ENCODE measurements at places on chromosomes 12 and 14. TPM values are rescaled to one million over a fixed set of nuclear protein-coding genes. Genes with fewer than 3 reads are reported as not detected.
A peak's percentile ranks its signal among the peaks of the same experiment; 100 is the strongest.

Gene TAS2R20
- total RNA-seq = 3.4 TPM

Gene NDRG2
- 9.5 TPM for total RNA-seq

GRCh38 chr12:13022851-13023271 is 21.3 kb upstream of the FAM234B start:
- H3K27me3 ChIP-seq = no peaks in the 10 kb centered on the region
- H3K4me3 ChIP-seq = no peak overlapping the region
- no peaks in the 10 kb centered on the region for H3K36me3 ChIP-seq
- no peak overlapping the region for H3K27ac ChIP-seq
- DNase-seq = no peak
- no peaks in the 10 kb centered on the region for H3K4me1 ChIP-seq

DNA sequence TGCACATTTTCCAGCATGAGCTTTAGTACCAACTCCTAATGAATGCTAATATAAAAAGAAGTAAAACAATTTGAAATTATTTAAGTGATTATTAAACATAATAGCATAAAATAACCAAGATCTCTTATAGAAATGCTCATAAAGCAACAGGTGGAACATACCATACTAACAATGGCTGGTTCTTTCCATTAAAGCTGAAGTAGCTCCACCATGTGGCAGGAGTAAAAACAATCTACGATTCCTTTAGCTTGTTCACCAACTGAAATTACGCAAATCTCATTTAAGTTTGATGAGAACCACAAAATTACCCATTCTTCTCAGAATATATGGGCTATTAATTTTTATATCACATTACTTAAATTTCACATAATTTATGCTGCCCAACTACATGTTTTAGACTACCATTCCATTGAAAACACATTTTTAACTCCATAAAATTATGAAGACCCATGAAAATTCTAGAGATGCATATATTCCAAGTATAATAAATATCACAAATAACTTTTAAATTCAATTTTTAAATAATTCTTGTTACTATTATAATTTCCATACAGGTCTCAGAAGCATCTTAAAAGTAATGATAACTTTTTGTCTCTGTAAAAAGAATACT is 213.6 kb downstream of the DAD1 start:
- H3K4me3 ChIP-seq = no peak overlapping the region
- no peaks in the 10 kb centered on the region for H3K27me3 ChIP-seq
- H3K4me1 ChIP-seq = no peaks in the 10 kb centered on the region
- no peak overlapping the region for H3K27ac ChIP-seq

DNA sequence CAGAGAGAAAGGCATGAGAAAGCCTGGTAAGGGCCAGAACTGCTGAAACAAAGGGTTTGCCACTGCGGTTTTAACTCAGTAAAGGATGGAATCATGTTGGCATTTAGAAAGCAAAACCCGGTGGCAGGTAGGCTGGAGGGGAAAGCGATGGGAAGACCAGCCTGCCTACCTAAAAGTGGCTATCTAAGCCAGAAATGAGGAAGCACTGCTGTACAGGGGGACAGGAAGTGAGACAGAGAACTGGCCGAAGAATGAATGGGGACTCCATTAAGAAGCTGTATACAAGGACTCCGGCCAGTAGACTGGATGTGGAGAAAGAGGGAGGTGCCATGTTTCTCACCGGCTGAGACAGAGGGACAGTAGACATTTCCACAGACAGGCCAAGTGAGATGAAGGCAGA is 48.2 kb downstream of the PPM1H start:
- H3K4me1 ChIP-seq = no peaks in the 10 kb centered on the region
- H3K4me3 ChIP-seq = no peak overlapping the region
- H3K27me3 ChIP-seq = no peaks in the 10 kb centered on the region
- DNase-seq = no peak

Gene PAPOLA
- total RNA-seq = 323 TPM

DNA sequence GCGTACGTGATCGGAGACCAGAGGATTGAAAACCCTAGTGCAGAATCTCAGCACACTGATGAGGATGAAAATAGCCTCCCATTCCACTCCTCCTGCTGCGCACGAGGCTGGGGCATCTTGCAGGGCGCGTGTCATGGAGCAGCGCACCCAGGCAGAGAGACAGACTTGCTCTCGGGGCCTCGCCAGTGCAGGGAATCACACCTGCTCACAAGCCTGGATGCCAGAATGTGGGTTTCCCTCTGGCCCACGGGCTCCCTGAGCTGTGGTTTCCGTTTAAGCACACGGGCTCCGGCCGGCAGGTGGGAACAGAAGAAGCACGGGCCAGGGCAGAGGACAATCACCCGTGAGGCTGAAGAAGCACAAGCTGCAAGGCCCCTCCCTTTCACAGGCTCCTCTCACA is 2.0 kb downstream of the FGF6 start:
- H3K4me3 ChIP-seq = no peak overlapping the region
- H3K27ac ChIP-seq = no peak overlapping the region

- H3K27me3 ChIP-seq = no peaks in the 10 kb centered on the region
- no peak overlapping the region for H3K4me3 ChIP-seq
- no peaks in the 10 kb centered on the region for H3K36me3 ChIP-seq
- DNase-seq = no peak
- H3K4me1 ChIP-seq = peaks cover 34% of the 10 kb centered on the region
- H3K27ac ChIP-seq = no peak overlapping the region
Measured at GRCh38 chr12:121576851-121577391, 3.9 kb downstream of the KDM2B start.

DNA sequence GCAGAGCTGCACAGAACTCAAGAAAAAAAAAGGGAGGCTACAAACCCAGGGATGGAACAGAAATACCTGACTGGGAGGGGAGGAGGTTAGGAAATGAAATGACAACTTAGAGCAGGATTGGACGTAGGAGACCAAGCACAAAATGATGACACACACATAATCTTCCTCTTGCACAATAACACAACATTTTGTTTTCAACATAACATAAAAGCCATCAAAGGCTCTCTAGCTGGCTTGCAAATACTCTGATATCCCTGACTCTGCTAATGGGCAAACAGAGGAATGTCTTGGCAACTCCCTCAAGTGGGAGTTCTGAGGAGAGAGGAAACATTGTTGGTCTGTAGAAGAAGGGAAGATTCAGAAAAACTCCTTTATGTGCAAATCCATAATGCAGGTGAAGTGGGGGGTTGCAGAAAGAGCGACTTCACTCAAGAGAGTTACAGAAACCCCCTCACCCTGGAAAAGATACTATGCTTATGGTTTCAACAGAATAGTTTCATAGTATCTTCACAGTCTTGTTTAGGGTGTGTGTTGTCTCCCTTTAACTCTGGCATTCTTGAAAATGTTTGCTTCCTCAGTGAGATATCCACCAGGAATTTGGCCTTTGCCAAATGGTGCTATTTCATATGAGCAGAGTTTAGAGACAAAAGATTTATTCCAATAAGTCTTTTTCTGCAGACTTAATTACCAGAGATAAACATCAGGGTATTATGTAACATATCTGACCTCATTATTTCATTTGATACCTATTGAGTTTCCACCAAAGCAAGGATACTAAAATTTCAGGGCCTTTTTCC is 43.8 kb upstream of the LTBP2 start:
- DNase-seq = no peak
- no peak overlapping the region for H3K27ac ChIP-seq
- no peaks in the 10 kb centered on the region for H3K27me3 ChIP-seq
- no peak overlapping the region for H3K4me3 ChIP-seq
- no peaks in the 10 kb centered on the region for H3K4me1 ChIP-seq

DNA sequence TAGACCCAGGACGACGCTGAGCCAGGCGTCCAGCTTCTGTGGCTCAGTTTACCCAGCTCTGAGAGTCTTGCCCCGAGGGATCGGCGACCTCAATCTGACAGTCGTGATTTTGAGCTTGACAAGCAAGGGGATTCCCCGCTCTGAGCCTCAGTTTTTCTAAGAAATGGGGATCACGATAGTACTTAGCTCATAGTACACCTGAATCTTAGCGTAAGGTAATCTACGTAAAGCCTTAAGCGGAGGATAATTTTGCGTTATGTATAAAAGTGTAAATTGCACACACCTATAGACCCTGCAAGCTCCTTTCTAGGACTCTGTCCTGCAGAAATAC is 285 bp downstream of the MVK start:
- H3K4me1 ChIP-seq = peaks cover 23% of the 10 kb centered on the region
- H3K36me3 ChIP-seq = peaks cover 23% of the 10 kb centered on the region
- no peaks in the 10 kb centered on the region for H3K27me3 ChIP-seq
- DNase-seq = no peak

DNA sequence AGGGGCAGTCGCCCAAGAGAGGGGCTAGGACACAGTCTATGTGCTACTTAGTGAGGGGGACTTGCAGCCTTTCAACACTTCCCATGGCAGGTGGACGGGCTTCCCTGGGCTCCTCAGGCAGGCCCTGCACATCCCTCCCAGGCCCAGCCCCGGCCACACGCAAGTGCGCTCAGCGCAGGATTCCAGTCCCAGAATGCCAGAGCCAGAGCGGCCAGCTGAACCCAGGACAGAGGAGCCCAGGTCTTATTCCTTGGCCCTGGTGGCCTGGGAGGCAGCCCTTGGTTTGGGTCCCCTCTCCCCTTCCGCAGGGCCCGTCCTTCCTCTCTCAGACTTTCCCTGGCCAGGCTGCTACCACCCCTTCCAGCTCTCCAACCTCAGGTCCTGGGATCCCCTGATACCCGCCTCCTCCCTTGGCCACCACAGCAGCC is 12.0 kb downstream of the DLK1 start:
- DNase-seq = no peak
- H3K27ac ChIP-seq = no peak overlapping the region
- H3K4me1 ChIP-seq = no peaks in the 10 kb centered on the region
- H3K27me3 ChIP-seq = no peaks in the 10 kb centered on the region
- no peak overlapping the region for H3K4me3 ChIP-seq

Gene P2RX2
- not detected for total RNA-seq

GRCh38 chr14:101717663-101718490 is 43.6 kb upstream of the PPP2R5C start:
- H3K4me3 ChIP-seq = no peak overlapping the region
- DNase-seq = no peak

DNA sequence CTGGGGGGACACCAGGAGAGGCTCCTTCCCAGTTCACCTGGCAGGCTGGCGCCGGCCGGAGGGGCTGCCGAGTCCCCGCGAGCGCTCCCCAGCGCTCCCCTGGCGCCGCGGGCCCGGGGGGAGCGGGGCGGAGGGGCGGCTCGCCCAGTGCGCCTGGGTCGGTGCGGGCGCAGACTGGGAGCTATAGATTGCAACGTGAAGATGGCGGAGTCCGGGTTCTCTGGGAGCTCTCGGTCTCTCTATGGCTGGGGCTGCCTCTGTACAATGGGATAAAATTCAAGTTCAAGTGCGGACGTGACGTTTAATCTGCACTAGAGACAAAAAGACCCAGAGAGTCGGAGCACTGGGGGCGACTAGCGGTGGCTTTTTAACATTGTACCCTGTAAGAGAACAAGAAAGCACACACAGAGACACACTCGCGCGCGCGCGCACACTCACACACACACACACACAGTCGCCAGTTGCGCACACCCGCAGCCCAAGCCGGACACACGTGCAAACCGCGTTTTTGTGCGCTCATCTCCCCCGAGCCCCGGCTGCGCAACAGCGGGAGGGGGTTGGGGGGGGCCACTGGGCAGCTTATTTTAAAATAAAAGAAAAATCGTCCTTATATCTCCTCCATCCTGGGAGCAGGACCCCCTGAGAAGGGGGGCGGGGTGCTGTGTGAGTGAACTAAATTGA is at the start of gene BCL11B:
Gene BCL11B, minus strand, starts transcription at position 247 of the 681 bp plus-strand sequence. CDS start 979 bp downstream, outside the sequence.
- peaks cover 52% of the 10 kb centered on the region for H3K27me3 ChIP-seq
- peaks cover 35% of the 10 kb centered on the region for H3K4me1 ChIP-seq
- no peaks in the 10 kb centered on the region for H3K36me3 ChIP-seq
- peak within 1 kb of the TSS; percentile 5 for H3K4me3 ChIP-seq

Gene NPAS3
- total RNA-seq = not detected

Gene EPYC
- not detected for total RNA-seq

Gene TAS2R43
- total RNA-seq = 4.8 TPM

DNA sequence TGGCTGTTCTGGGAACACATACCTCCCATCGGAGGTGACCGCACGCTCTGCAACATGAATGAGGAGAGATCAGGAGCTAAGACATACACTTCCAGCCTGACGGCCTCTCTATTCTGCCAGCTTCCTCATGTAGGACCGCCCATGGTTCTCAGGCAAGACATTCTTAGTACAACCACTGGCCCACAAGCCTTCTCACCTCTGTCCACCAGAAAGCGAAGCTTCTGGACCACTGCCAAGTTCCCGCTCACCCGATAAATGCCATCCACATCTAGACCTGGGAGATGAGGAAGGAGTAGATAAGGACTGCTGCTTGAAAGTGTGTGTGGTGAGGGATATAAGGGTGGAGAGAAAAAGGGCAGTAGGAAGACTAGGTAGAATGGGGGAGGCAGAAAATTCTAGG is 5.2 kb downstream of the ARHGAP9 start:
- H3K4me1 ChIP-seq = peaks cover 65% of the 10 kb centered on the region
- DNase-seq = no peak
- H3K36me3 ChIP-seq = peaks cover 2% of the 10 kb centered on the region
- no peak overlapping the region for H3K4me3 ChIP-seq
- H3K27ac ChIP-seq = no peak overlapping the region

Gene DYRK2
- 77.9 TPM for total RNA-seq

DNA sequence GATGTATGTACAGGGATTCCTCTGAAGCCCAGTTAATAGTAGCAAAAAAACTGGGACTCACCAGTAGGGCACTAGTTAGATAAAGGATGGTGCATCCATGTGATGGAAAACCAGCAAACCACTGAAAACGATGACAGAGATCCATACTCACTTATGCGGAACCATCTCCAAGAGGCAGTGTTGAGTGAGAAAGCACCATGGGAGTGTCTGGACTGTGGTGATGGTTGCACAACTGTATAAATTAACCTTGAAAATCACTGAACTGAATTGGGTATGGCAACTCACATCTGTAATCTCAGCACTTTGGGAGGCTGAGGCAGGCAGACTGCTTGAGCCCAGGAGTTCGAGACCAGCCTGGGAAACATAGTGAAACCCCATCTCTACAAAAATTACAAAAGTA is 53.6 kb upstream of the ZFP36L1 start:
- no peak overlapping the region for H3K27ac ChIP-seq
- no peaks in the 10 kb centered on the region for H3K36me3 ChIP-seq
- DNase-seq = no peak
- peaks cover 7% of the 10 kb centered on the region for H3K4me1 ChIP-seq

Gene LHX5
- not detected for total RNA-seq

Gene DPPA3
- total RNA-seq = not detected

DNA sequence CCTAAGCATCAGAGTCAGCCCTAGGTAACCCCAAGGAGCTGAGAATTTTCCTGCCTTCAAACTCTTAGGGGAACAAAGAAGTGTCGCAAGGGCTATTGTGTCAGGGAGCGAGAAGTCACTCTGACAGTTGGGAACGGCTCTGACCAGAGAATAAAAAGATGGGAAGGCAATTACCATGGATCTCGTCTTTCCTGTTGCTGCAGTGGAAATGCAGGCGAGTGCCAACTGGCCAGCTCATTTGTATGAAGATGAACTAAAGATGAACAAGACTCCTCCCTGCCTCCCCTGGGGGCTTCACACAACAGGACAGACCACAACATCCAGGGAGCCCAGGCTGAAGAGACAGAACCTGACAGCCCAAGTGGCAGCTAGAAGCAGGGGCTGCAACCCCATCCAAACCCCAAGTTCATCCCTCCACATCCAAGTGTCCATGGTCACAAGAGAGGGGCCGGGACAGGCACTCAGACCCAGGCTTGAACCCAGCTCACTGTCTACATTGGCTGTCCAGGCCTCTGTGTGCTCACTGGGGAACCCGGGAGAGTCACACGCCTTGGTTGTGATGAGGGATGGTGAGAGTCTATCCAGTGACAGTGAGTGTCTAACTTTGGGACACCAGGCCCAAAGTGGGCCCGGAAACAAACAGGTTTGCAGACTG is 322.4 kb downstream of the BCL11B start:
- H3K36me3 ChIP-seq = no peaks in the 10 kb centered on the region
- H3K4me1 ChIP-seq = no peaks in the 10 kb centered on the region
- no peaks in the 10 kb centered on the region for H3K27me3 ChIP-seq
- no peak for DNase-seq
